ENCODE measurements at places on chromosomes 3 and 15. TPM values are rescaled to one million over a fixed set of nuclear protein-coding genes. Genes with fewer than 3 reads are reported as not detected.

- H3K27me3 ChIP-seq, result peaks cover 13% of the 10 kb centered on the region
- H3K36me3 ChIP-seq, result no peaks in the 10 kb centered on the region
- H3K27ac ChIP-seq, result no peak overlapping the region
- DNase-seq, result no peak
- H3K4me3 ChIP-seq, result no peak overlapping the region
- H3K4me1 ChIP-seq, result peaks cover 13% of the 10 kb centered on the region
Measured at GRCh38 chr15:66620341-66620740, 54.5 kb upstream of the LCTL start.

GRCh38 chr3:7915356-7915755 lies 586.3 kb upstream of the LMCD1 start:
- no peaks in the 10 kb centered on the region for H3K27me3 ChIP-seq
- H3K36me3 ChIP-seq, result no peaks in the 10 kb centered on the region
- H3K4me3 ChIP-seq, result no peak overlapping the region

GRCh38 chr3:16337856-16338540 lies 73.0 kb downstream of the OXNAD1 start:
- H3K27ac ChIP-seq, result no peak overlapping the region
- peak; percentile 19 for DNase-seq
- H3K36me3 ChIP-seq, result no peaks in the 10 kb centered on the region

DNA sequence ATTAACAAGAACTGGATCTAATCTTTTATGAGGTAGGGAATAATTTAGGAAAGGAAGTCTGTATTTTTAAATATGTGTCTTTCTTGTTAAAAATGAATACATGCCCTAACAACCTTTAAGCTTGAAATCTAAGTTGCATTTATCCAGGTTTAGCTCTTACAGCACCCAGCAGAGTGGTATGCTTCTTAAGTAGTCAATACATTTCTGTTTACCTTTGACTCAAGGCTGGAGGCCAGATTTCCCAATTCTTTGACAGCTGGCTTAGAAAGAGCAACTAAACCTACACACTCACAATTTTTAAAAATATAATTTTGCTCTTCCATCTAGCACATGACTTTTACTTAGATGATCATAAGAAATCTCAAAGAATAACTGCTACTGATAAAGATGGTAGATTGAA lies 148.9 kb downstream of the DPH6 start:
- no peak overlapping the region for H3K4me3 ChIP-seq
- no peaks in the 10 kb centered on the region for H3K27me3 ChIP-seq
- no peak overlapping the region for H3K27ac ChIP-seq
- no peaks in the 10 kb centered on the region for H3K4me1 ChIP-seq
- H3K36me3 ChIP-seq, result no peaks in the 10 kb centered on the region

CLRN1 gene
- total RNA-seq, result 27.8 TPM

- no peaks in the 10 kb centered on the region for H3K4me1 ChIP-seq
- no peaks in the 10 kb centered on the region for H3K27me3 ChIP-seq
- no peak overlapping the region for H3K4me3 ChIP-seq
Measured at GRCh38 chr15:35647303-35647702, 101.3 kb upstream of the DPH6 start.

GRCh38 chr3:31918179-31919150 lies 62.6 kb downstream of the OSBPL10 start:
- H3K36me3 ChIP-seq, result no peaks in the 10 kb centered on the region
- H3K4me3 ChIP-seq, result no peak overlapping the region
- H3K27me3 ChIP-seq, result no peaks in the 10 kb centered on the region
- H3K4me1 ChIP-seq, result peaks cover 19% of the 10 kb centered on the region

Measured in adrenal gland (tissue), 19 donors.